ENCODE measurements at places on chromosomes 2 and 18.

- no peak for DNase-seq
Observed at GRCh38 chr18:22558945-22559385, 141.2 kb upstream of the CTAGE1 start.

DNA sequence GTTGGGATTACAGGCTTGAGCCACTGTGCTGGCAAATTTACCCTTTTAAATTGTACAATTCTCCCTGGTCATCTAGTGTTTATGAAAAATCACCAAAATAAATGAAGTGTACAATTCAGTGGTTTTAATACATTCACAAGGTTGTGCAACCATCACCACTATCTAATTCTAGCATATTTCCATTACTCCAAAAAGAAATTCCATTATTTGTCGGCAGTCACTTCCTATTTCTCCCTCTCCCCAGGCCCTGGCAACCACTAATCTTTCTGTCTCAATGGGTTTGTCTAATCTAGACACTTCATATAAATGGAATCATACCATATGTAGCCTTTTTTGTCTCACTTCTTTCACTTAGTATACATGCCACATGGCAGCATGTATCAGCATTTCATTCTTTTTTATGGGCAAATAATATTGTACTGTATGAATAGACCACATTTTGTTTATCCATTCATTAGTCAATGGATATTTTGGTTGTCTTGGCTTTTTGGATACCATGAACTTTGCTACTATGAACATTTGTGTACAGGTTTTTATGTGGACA, 12.6 kb upstream of the POLE4 start:
- no peak for DNase-seq

- DNase-seq: no peak
Observed at GRCh38 chr2:8380026-8380425, 301.8 kb upstream of the ID2 start.

GRCh38 chr18:73778032-73778359, 369.6 kb downstream of the FBXO15 start:
- DNase-seq: no peak

DNA sequence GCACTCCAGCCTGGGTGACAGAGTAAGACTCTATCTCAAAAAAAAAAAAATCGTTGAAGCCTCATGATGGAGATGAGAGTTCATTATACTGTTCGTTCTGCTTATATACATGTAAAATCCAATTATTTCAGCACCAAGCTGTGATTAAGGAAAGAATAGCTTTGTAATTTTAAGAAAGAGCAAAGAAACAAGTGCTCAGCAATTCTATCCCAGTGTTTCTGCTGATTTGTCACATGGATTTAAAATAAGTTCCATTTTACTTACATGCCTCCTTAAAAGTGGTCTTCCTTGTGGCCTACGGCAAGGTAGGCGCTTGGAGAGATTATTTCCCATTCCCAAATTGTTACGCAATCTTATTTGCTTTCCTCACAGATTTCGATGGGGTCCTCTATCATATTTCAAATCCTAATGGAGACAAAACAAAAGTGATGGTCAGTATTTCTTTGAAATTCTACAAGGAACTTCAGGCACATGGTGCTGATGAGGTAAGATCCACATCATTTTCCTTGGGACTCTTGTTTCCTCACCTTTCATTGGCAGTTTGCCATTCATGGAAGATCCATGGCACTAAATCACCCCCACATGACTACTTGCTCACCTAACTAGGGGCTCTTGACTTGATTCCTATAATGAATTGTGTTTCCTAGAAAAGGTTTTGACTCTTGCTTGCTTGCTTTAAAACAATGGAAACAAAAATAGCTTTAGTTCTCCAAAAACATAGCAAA, 11.5 kb downstream of the ARPC2 start:
- DNase-seq: no peak

DNA sequence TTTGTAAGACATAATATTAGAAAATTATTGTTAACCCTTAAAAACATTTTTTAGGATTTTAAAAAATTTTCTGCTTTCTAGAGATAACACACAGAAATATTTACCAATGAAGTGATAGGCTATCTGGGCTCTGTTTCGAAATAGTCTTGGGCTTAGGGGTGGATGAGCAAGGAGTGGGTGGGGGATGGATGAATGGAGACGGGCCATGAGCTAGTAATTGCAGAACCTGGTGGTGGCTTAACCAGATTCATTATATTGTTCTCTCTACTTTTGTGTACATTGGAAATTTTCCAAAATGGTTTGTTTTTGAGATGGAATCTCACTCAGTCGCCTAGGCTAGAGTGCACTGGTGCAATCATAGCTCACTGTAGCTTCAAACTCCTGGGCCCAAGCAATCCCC, 89.6 kb downstream of the TCF7L1 start:
- no peak for DNase-seq

DNA sequence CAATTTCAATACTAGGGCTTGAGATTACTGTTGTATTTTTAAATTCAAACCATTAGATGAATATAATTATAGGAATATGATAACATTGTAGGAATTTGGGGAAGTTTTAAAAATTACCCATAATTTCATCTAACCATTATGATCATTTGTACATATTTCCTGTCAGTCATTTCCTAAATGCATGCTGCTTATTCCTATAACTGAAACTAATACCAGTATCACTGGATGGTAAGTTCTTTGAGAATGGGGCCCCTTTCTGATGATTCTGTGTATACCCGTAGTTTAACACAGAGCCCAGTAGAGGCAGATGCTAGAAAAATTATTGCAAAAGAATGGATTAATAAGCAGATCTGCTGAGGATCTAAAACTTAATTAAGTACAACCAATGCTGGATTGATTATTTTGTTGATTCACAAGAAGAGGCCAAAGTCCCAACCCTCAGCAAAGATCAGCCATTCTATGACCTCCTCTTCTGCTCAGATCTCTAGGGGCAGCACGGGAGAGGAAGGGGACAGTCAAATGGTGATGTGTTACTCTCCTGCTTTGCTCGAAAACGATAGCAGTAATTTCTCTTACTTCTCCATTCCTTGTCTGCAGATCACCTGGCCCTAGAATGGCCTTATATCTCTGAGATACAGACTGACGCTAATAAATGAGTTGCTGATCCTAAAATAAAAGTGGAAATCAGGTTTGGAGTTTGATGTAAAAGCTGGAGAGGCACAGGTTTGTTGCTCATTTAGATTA, 69.5 kb upstream of the PELI1 start:
- DNase-seq: no peak

DNA sequence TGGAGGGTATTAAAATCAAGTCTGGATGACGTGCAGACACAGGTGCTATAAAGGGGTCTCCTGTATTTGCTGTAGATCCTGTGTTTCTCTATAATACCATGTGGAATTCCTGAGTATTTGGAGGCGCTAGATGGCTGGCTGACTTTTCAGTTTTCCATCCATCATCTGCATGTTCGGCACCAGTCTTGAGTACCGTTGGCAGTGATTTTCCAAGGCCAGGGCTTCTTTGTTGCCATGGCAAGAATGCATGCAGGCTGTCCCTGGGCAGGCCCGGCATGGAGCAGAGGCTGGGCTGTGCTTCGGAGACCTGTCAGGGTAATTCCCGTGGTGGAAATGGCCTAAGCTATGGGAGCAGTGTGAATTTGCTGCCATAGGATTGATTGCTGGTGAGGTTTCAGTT, 405.9 kb upstream of the HS6ST1 start:
- DNase-seq: no peak

GRCh38 chr2:7838669-7839068, 843.2 kb upstream of the ID2 start:
- no peak for DNase-seq

Data from stimulated activated CD4-positive, alpha-beta T cell treated with anti-CD3 and anti-CD28 coated beads, Interleukin-1b, Interleukin-23, amount 100 ng/mL, for 1 hour (primary cell).